ENCODE measurements at places on chromosomes 16 and 17.

GRCh38 chr16:31699601-31700000, 171.9 kb downstream of the AHSP start:
- DNase-seq, result no peak

DNA sequence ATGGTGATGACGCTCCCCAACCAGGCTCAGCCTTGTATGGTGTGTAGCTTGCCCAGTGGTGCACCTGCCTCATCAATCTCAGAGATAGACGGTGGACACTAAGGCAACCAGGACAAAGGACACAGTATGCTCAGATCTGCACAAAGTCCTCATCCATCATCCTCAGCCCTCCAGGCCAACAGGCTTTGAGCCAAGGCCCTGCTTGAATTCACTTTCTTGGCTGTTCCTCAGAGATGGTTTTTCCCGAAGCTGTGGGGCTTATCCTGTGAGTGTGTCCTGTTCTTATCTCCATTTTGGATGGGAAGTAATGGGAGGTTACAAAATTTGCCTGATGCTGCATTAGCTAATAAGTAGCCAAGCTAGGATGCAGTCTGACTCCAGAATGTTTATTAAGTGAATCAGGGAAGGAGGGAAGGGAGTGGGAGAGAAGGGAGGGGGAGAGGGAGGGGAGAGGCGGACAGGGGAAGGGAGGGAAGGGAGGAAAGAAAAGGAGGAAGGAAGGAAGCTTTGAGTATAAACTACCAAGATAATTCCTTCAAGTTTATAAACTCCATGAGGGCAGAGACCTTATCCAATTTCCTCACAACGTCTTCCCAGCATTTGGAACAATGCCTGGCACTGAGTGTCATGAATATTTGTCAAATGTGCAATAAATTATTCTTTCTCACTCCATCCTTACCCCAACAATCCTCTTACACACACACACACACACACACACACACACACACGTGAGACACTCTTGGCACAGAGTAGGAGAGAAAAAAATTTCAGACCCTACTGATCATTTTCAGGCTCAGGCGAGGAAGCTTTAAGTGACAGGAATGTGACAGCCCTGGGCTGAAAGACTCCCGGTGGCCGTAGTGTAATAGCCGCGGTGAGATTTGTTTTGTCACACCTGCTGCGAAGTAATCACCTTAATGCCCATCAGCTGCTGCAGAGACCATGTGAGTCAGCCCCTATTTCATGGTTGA, 84.3 kb downstream of the BMERB1 start:
- no peak for DNase-seq

DNA sequence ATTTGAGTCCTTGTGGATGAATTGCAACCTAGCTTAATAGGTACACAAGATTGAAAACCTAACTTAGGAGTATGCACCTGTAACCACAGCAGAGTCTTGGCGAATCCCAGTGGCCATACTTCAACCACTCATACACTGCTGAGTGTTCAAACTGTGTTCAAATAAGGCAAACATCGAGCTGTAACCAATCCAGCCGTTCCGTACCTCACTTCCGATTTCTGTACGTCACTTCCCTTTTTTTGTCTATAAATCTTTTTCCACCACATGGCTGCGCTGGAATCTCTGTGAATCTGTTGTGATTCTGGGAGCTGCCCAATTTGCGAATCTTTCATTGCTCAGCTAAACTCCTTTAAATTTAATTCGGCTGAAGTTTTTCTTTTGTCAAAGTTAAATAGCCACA, 190.6 kb downstream of the MAF start:
- DNase-seq, result no peak

DNA sequence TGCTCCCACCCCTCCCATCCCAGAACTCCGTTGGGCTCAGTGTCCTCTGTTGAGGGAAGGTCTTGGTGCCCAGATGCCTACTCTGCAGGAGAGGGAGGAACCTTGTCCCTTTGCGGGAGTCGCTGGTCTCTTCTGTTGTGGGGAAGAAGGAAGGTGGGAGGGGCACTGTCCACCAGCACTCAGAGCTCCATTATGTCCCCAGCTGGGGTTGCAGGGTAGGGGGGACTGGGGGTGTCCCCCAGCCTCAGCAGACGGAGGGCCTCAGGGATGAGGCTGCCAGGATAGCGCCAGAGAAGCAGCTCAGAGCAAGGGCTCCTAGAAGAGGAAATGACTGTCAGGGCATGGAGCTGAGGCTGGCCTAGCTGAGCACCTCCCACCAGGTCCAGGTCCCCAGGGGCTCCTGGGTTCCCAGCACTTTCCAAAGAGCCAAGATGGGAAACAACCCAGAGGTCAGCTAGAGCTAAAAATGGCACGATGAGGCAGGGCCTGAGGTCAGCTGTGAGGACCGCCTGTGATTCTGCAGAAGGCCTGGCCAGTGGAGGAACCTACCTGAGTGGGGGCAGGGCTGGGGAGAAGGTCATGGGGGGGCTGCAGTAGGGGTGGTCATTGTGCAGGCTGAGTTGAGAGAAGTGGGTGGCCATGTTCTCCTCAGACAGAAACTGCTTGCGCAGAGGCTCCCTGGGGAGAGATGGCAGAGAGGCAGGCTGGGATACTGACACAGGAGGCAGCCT, 893 bp downstream of the HCFC1R1 start:
- no peak for DNase-seq

GRCh38 chr17:51085150-51085805, 35.4 kb downstream of the SPAG9 start:
- no peak for DNase-seq
